ENCODE measurements at places on chromosomes 2 and 18.

- no peak for DNase-seq
Observed at GRCh38 chr2:173030561-173031490, 44.8 kb upstream of the MAP3K20 start.

DNA sequence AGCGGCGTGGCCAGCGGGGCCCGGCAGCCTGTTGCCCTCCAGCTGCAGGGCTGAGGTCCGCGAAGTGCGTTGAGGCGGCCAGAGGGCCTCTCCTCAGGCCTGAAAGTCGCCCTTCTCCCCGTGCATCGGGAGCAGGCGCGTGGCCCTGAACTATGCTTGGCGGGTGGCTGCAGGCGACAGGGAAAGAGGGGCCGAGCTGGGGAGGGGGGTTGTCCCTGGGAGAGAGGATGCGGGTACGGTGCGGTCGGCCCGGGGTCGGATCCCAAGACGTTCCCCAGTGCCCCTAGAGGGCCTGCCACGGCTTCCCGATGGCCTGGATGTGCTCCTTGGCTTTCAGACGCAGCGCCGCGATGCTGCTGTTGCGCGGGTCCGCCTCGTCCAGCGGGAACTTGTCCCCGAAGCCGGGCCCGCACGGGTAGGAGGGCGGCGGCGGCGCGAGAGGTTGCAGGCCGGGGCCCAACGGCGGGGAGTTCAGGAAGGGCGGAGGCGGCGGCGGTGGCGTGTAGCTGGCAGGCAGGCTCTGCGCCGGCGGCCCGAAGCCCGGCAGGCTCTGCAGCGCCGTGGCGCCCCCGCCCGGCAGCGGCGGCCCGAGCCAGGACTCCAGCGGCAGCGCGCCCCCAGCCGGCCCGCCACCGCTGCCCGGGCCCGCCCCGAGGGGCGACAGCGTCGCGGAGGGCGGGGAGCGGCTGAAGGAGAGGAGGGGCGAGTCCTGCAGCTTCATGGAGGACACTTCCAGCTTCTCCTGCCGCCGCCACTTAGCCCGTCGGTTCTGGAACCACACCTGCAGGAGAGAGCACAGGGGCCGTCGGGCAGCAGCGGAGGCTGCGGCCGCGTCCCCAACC, 4.3 kb downstream of the RAX start:
- peak; percentile 65 for DNase-seq

- DNase-seq: no peak
Observed at GRCh38 chr2:161273038-161273760, 35.0 kb upstream of the PSMD14 start.

DNA sequence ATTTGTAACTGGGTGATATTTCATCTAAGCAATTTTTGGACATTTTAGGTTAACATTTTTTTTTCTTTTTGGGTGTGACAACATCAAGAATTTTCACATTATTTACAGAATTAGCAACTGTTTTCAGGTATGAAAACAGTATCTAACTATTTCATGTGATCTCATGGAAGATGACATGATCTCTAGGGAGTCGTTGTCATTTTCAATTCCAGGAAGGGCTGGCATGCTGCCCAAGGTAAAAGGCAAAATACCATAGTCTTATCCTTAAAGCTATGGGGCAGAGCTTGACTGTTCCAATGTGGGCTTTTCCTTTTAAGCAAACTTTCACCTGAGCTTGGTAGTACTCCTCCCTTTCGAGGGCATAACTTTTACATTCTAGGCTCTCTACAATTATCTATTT, 443.7 kb downstream of the DSEL start:
- no peak for DNase-seq

- DNase-seq: no peak
Observed at GRCh38 chr2:120830096-120830830, 94.6 kb downstream of the GLI2 start.

DNA sequence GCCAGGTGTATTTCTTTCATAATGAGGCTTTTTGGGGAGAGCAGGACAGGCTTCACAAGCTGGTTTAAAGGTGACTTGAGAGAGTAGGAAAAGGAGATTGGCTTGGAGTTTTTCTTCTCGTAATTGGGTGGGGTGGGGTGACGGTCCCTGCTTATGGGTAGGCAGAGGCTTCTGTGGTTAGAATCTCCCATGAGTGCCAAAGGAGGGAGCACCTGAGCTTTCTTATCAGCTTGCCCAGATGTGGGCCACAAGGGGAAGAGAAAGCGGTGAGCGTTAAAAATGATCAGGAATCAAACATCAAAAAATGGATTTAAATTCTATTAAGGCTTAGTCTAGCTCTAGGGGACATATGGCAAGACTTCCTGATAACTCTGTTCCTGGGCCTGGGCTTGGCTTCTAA, 9.7 kb upstream of the PNPT1 start:
- DNase-seq: no peak

DNA sequence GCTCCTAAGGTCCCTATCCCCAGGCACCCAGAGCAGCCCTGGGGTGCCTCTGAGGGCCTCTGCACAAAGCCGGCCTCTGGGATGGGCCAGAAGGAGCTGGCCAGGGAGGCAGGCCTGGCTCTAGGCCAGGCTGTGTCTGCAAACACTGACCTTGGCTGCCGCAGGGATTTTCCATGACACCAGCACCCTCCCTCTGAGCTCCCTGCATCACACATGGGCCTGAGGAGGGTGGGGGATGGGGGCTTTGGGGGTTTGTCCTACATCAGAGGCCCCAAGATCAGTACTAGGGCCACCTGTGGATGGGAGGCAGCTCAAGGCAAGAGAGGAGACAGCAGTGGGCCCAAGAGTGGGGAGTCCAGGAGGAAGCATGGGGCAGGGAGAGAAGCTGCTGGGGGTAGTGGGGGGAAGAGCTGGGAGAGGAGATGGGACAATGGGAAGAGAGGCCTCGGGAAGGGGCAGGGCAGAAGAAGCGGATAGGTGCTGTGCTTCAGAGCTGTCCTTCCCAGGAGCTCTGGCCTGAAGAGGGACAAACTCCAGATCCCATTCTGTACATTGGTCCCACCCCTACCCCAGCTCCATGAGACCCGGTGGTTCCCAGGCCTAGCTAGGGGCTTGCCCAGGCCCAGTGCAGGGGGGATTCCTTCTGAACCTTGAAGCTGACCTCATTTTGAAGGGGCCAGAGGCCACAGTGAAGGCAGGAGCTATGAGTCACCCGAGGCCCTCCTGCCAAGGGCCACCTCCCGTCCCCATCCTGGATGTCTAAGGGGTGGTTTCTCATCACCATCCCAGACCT, 28.0 kb downstream of the KCNK3 start:
- DNase-seq: no peak

- DNase-seq: no peak
Observed at GRCh38 chr2:240404174-240404852, 31.1 kb upstream of the GPC1 start.

DNA sequence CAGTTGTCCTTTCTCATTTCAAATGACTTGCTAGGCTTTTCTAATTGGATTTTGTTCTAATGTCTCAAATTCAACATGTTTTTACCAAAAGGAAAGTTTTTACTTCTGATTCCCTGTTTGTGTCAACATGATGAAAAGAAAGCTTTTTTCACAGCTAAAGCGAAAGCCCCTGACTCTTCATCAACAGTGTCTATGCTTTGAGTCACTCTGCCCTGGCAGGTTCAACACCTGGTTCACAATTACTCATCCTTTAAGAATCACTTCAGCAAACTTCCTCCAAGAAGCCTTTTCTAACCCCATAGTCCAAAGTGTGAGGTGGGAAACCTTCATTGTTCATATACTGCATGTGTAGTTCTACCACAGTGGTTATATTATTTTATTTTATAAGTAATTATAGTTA, 7.6 kb upstream of the DSG2 start:
- DNase-seq: no peak

- DNase-seq: no peak
Observed at GRCh38 chr2:111159641-111160040, 38.9 kb downstream of the BCL2L11 start.

Data from activated T-cell treated with anti-CD3 and anti-CD28 coated beads for 48 hours (primary cell).